ENCODE measurements at places on chromosomes 4 and X. TPM values are rescaled to one million over a fixed set of nuclear protein-coding genes. Genes with fewer than 3 reads are reported as not detected.

Gene AGTR2
- total RNA-seq, result not detected

Gene TBC1D8B
- 12.9 TPM for total RNA-seq

Gene MAMLD1
- total RNA-seq, result 14.7 TPM

Gene CYSLTR1
- 2.8 TPM for total RNA-seq

Gene LDB2
- total RNA-seq, result 68.8 TPM

Gene TMEM144
- total RNA-seq, result 44.2 TPM

Gene C4orf51
- not detected for total RNA-seq

Gene SLC9A7
- total RNA-seq, result 1.6 TPM

Gene PCDH7
- 30.9 TPM for total RNA-seq

Gene DRD5
- not detected for total RNA-seq

Gene ZNF630
- total RNA-seq, result 8.0 TPM

Gene ITM2A
- 63.6 TPM for total RNA-seq

Gene CDKL2
- 2.3 TPM for total RNA-seq

Gene PCDH11X
- not detected for total RNA-seq

Gene PITX2
- 0.33 TPM for total RNA-seq

Gene SLC38A5
- total RNA-seq, result 12.1 TPM

Gene GIMD1
- not detected for total RNA-seq

Gene GLUD2
- total RNA-seq, result 2.8 TPM
